ENCODE measurements at places on chromosomes 2 and 18.

- no peak for DNase-seq
These were observed 23.7 kb downstream of the MARCHF7 start for GRCh38 chr2:159736048-159736447.

DNA sequence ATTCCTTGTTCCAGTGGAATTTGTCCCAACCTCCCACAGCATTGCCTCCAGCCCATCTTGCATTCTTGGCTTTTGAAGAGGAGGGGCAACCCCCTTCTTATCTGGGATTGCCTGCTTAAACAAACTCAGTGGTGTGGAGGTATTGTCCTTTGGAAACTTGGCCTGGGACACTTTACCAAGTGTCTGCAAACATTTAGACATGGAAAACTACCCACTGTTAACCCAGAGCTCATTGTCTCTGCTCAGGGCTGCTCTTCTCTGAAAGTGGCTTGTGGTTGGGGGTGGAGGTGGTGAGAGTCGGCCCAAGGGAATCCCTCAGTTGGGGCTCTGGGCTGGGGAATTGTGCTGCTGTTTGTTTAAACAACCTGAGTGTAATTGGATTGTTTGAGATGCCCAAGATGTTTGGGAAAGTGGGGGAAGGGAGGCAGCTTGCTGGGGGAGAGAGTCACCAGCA is 178.3 kb upstream of the GATA6 start:
- DNase-seq: no peak

DNA sequence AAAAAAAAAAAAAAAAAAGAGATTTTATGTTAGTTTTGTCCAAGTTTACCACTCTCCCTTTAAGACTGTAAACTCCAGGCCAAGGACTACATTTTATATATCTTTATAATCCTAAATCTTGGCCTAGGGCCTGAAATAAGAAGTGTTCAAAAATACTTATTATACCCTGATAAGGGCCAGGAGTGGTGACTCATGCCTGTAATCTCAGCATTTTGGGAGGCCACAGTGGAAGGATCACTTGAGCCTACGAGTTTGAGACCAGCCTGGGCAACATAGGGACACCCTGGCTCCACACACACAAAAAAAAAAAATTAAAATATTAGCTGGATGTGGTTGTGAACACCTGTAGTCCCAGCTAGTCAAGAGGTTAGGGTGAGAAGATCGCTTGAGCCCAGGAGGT is 12.7 kb downstream of the TRIP12 start:
- DNase-seq: no peak

DNA sequence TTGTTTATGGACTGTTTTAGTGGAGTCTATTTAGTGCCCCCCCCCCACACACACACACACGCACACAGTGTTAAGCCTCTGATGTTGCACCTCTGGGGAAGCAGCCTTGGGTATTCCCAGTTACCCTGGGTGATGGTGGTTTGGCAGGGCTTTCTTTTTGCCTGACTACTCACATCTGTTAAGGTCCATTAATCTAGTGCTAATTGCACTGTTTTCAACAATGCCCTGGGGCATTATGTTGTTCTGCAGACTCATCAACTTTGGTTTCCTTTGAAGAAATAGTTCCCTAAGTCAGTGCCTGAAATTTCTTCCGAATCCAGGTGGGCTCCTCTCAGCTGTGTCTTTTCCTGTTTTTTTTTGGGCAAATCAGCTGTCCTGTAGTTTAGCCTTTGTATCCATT is 34.7 kb downstream of the SPOPL start:
- no peak for DNase-seq

GRCh38 chr2:196113061-196113974 is 44.7 kb upstream of the DNAH7 start:
- DNase-seq: no peak

- DNase-seq: no peak
These were observed 242.1 kb downstream of the ALPK2 start for GRCh38 chr18:58386780-58387179.

GRCh38 chr2:70767079-70767698 is 811 bp downstream of the ADD2 start:
- DNase-seq: peak; percentile 32

GRCh38 chr2:123303731-123304130 is 721.4 kb upstream of the CNTNAP5 start:
- no peak for DNase-seq

GRCh38 chr2:112921982-112922381 is 11.0 kb downstream of the IL37 start:
- no peak for DNase-seq

GRCh38 chr2:232662486-232663260 is 29.3 kb downstream of the EFHD1 start:
- no peak for DNase-seq

DNA sequence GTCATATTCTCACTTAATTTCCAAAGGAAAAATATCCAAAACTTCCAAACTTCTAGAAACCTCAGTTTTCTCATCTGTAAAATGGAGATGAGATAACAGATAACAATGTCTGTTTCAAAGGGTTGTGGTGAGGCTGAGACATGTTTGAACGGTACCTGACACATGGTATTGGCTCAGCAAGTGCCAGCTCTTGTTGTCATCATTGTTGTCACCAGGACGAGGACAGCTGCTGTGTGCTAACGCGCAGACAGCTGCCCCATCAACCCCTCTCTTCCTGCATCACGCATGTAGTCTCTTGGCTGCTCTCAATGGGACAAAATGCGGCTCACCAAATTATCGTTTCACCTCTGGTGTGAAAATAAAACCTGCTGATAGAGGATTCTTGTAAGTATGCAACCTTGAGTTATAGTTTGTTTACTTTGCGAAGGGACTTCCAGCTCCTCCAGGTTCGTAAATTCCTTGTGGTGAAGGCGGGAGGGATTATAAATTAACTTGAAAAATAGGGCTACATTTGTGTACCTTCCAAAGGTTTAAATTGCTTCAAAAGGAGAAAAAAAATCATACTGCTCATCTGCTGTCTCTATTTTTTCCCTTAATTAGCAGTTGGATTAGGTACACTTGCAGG is 605.4 kb downstream of the BCL11A start:
- peak; percentile 89 for DNase-seq

- DNase-seq: no peak
These were observed 264.5 kb upstream of the LRP1B start for GRCh38 chr2:142395291-142395690.

- no peak for DNase-seq
These were observed 33.7 kb downstream of the MRPL33 start for GRCh38 chr2:27805180-27805579.

- DNase-seq: peak; percentile 70
These were observed 431.2 kb downstream of the LPIN1 start for GRCh38 chr2:12177455-12178288.

GRCh38 chr18:48592540-48593171 is 53.8 kb downstream of the CTIF start:
- no peak for DNase-seq

GRCh38 chr2:193929131-193929530 is 1727.9 kb upstream of the SLC39A10 start:
- DNase-seq: no peak

DNA sequence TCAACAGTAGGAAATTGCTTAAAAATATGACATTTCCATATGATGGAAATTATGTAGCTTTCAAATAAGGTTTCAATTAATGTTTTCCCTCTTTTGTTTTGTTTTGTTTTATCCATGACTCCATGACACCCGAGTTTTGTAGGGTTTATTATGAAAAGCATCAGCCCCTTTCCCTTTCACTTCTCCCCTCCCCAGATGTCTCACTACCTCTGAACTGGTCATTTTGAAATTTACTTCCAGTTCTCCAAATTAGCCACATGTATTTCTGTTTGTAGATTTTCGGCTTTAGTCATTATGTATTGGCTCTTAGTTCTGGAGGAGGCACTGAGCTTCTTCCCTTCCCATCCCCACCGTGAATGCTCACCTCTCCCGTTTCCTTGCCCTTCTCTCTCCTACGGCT is 18.6 kb upstream of the VPS4B start:
- no peak for DNase-seq

DNA sequence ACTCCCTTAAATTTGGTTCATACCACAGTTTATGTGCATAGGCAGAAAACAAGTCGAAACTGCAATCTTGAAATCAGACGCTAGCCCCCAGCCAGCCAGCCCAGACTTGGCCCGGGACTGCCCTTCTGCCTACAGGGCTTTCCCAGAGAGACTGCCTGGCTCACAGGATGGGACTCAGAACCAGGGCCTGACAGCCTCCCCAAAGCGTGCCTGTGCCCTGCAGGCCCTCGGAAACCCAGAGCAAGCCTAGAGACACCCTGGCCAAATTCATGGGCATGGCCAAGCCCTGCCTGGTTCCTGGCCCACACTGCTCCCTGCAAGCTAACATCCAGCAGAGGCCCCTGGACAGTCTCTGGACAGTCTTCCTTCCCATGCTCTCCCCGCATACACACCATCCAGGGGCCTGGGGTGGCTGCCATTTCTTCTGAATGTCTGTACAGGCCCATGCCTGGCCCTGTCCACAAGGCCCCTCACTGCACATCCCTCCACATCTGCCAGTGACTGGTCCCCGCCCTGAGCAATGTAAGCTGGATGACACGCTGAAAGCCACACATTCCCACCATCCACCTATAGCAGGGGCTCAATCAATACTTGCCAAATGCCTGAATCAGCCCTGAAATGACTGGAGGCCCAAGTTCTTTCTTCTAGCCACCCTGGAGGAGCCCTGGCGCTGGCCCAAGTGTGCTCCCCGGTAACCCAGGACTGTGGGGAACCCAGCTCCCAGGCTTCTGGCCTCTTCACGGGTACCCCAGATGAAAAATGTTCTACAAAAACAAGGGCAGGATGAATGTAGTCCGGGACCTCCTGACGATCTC is 73.1 kb downstream of the HDAC4 start:
- DNase-seq: no peak

DNA sequence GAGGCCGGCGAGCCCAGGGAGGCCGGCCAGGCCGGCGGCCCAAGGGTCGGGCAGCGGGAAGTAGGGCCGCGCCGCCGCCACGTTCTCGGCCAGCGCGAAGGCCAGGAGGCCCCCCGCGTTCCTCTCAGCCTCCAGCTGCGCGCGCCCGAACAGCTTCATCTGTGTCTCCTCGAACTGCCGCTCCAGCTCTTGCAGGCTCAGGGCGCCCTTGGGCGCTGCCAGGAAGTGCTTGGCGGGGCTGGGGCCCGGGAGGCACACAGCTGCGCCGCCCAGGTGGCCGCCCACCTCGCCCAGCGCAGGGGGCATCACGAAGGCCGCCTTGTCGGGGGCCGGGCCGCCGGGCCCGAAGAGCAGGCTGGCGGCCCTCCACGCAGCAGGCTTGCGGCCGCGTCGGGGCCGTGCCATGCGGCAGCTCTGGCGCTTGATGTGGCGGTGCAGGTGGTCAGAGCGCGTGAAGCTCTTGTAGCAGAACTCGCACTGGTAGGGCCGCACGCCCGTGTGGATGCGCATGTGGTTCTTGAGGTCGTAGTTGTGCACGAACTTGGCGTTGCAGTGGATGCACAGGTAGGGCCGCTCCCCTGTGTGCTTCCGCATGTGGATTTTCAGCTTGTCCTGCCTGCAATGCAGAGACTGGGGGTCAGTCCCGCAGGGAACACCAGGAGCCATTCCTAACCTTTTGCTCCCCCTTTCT is 99.0 kb upstream of the SMAD2 start:
- no peak for DNase-seq

DNA sequence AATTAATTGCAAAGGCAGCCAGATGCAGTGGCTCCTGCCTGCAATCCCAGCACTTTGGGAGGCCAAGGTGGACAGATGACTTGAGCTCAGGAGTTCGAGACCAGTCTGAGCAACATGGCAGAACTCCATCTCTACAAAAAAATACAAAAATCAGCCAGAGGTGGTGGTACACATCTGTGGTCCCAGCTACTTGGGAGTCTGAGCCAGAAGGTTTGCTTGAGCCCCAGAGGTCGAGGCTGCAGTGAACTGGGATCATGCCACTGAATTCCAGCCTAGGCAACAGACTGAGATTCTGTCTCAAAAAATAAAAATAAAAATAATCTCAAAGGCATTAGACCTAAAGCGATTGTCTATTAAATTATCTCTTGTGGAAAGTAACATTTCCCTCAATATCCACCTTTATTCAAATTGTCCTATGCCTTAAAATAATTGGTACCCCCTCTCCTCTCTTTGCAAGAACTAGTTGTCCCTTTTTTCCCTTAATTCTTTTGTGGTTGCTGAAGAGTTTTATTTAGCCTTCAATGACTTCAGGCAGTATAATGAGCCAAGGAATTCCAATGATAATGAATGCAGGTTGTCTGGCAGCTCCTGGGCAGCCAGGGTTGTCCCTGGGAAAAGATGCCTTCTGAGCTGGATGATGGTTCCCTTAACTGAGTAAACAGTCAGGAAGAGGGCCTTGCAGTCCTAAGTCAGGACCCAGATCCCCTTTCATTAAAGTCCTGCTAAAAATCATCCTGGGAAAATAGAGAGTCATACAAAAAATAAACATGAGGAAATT is 32.2 kb downstream of the GPR75 start:
- no peak for DNase-seq

GRCh38 chr2:71471276-71471675 is 17.9 kb downstream of the DYSF start:
- DNase-seq: no peak

DNA sequence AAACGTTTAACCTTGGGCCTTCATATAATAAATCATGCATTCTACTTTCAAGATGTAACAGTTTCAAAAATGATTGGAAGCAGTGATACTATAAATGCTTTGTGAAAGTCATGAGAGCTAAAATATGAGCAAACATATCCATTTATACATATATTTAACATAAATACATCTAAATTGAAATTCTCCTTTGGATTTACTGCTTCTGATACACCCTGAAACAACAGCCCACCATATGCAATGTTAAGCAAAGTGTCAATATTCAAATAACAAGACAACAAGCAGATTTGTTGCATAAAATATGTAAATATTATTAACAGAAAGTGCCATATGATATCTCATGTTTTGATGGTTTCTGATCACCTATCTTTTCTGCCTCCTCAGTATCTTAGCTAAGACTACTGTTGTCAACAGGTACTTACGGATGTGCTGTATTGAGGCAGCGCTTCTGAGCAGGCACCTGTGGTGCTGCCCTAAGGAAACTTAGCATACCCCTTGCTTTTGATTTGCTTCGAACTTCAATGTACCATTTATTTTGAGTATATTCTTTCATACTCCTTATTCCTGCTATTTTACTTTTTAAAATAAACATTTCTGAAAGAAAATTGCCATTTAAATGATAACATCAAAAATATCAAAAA is 6.1 kb downstream of the FIGN start:
- DNase-seq: no peak

GRCh38 chr2:34602262-34602661 is 1003.2 kb upstream of the FAM98A start:
- no peak for DNase-seq

DNA sequence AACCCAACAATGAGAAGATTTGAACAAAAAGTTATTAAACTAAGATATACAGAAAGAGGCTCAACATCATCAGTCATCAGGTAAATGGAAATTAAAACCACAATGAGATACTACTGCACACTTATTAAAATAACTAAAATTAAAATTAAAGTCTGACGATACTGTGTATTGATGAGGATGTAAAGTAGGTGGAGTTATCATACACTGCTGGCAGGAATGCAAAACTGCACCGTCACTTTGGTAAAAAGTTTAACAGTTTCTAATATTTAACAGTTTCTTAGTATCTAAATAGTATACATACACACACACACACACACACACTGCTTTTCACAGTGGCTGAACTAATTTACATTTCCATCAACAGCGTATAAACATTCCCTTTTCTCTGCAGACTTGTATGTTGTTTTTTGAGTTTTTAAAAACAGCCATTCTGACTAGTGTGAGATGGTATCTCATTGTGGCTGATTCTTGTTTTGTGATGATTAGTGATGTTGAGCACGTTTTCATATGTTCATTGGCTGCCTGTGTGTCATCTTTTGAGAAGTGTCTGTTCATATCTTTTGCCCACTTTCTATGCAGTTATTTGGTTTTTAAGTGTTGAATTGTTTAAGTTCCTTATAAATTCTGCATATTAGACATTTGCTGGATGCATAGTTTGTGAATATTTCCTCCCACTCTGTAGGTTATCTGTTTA is 726.9 kb upstream of the CHAC2 start:
- DNase-seq: no peak

GRCh38 chr2:139872503-139872902 is 1092.3 kb upstream of the NXPH2 start:
- DNase-seq: no peak
